ENCODE measurements at places on chromosomes 12 and 14.
A peak's percentile ranks its signal among the peaks of the same experiment; 100 is the strongest.

GRCh38 chr14:50740856-50741255 is 72.8 kb upstream of the SAV1 start:
- no peak for DNase-seq

- DNase-seq, result no peak
Measured at GRCh38 chr12:11600199-11600598, 49.3 kb upstream of the ETV6 start.

- no peak for DNase-seq
Measured at GRCh38 chr12:42564556-42564955, 25.0 kb downstream of the PRICKLE1 start.

- peak; percentile 72 for DNase-seq
Measured at GRCh38 chr14:68843471-68844209, 50.8 kb upstream of the ZFP36L1 start.

DNA sequence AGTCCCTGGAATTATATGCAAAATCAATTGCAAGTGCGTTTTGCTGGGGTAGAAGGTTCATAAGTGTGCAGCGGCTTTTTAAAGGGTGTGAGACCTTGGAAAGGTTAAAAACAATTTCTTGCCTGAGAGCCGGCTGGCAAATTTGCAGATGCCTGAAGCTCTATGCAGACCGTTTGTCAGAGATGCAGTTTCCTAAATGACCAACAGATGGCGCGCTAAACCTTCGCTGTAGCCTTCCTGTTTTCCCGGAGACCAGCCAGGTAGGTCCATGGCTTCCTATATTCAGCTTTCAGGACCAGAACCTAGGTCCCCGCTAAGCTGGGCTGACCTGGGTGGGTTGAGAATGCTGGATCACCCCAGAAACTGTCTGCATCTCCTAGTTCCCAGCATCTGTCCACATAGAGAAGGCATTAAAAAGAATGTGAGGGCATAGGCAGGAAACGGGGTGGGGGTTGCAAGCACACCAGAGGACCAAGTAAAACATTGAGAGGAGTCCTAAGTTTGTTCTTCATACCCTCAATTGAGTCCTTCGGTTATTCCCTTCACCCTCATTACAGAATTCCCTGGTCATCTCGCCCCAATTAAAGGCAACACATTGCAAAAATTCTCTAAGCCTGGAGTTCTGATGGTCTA is 5.7 kb upstream of the NOS1 start:
- DNase-seq, result peak; percentile 19

GRCh38 chr12:106663385-106663784 is 80.6 kb downstream of the RFX4 start:
- DNase-seq, result no peak

- DNase-seq, result peak; percentile 63
Measured at GRCh38 chr12:49358483-49359141, 8.7 kb upstream of the SPATS2 start.

GRCh38 chr12:112962561-112962960 is 15.8 kb upstream of the OAS2 start:
- DNase-seq, result no peak

GRCh38 chr12:24084800-24085199 is 135.3 kb upstream of the SOX5 start:
- DNase-seq, result no peak

DNA sequence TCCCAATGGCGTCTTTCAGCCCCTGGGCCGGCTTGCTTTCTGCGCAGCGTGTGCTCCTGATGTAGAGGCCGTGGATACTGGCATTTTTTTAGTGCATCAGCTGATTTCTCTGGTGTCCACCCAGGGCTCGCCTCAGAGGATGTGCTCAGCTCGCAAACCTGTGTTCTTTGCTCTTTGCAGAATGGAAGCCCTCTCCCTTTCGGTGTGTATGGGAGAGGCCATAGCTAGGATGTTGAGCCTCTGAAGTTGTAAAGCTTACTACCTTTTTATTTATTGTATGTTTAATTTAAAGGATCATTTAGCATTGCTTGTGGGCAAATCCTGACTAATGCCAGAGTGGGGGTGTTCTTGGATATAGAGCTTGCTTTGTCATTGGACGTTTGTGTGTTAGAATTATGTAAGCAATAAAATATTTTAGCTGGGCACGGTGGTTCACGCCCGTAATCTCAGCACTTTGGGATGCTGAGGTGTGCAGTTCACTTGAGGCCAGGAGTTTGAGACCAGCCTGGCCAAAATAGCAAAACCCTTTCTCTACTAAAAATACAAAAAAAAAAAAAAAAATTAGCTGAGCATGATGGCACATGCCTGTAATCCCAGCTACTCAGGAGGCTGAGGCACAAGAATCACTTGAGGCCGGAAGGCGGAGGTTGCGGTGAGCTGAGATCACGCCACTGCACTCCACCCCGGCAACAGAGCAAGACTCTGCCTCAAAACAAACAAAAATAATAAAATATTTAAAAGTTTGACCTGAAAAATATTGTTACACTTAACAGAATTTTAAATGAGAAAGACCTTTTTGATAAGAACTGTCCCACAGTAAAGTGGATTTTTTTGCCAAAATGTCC is 52.6 kb upstream of the MMP17 start:
- no peak for DNase-seq

- no peak for DNase-seq
Measured at GRCh38 chr12:15855646-15856045, 26.5 kb upstream of the STRAP start.

DNA sequence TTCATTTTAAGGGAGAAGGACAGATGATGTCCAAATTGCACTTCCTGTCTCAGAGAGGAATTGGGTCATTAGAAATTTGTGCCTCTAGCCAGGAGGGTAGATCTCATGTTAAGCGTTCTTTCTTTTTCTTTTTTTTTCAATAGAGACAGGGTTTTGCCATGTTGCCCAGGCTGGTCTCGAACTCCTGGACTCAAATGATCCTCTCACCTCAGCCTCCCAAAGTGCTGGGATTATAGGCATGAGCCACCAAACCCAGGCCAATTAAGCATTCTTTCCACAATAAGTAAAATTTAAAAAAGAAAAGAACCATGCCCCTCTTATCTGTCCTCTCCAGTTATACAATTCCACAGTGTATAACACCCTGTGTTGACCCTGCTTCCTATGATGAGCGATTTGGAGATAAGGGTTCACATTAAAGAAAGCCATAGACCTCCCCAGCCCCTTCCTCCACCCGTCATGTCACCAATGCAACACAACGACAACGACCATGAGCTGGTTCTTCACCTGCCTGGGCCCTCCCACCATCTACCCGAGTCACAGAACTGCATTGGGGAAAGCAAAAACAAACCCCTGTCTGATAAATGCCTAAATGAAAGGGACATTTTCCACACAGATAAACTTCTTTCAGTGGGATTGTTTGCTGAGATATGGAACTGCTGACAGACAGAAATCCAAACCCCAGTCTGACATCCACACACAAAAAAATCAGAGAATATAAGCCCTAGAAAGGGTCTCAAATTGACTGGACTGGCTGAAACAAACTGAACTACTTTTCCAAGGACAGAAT is 37.3 kb downstream of the SSH1 start:
- no peak for DNase-seq

- no peak for DNase-seq
Measured at GRCh38 chr12:89160716-89161123, 191.6 kb downstream of the DUSP6 start.

DNA sequence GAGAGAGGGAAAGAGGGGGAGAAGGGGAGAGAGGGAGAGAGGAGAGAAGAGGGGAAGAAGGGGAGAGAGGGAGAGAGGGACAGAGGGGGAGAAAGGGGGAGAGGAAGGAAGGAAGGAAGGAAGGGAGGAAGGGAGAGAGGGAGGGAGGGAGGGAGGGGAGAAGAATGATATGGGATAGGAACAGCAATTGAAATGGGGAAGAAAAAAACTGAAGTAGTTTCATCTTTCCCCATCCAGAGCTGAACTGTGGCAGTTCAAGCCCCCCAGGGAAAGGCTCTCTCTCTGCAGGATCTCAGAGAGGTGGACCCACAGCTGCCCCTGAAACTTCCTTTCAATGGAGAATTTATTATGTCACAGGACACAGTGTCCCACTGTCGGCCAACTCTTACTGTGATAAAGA is 136.9 kb downstream of the DPF3 start:
- DNase-seq, result no peak

DNA sequence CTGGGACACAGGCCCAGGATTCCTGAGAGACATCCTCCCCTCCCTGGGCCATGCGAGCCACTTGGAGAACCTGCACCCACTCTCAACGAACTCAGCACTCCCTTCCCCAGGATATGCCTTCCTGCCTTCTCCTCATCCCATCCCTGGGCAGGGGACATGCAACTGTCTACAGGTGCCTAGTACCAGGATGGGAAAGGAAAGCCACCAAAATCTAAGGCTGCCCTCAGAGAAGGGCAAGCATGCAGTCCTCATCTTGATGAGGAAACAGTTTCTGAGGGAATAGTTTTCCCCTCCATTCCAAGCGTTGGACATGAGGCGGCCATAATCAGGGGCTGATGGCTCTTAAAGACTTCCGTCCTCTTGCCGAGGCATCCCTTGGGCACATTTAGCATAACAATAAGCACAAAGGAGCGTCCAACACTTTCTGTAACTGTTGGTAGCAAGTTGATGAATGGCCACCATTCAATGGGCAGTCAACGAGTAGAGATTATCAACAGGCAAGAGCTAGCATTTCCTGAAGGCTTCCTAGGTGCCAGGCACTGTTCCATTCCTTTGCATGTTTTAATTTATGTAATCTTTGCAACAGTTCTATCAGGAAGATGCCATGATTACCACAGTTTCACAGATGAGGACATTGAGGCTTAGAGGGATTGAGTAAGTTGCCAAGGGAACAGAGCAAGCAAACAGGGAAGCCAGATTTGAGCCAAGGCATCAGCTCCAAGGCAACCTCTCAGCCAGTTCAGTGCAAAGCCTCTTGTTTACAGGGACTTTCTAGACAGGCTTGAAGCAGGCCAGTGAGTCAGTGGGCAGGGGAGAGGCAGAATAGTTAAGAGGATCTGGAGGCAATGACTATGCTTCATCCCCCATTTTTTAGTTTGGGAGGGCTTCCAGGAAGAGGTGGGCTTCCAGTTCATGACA is 105.1 kb downstream of the SINHCAF start:
- no peak for DNase-seq

DNA sequence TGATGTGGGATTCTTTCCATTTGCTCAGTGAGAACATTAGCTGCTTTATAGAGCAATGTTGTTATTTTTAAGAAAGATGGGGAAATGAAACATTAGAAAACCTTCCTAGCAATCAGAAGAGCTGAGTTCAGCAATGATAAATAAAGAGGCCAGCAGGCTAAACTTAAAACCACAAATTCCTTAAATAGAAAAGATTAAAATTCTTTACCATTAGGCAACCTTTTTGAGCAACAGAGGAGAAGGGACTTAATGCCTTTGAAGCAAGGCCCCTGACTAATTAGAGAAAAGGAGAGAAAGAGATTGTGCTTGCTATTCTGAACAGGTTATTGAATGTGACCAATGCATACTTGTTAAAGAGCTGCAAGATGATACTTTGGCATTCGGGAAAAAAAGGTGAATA is 160.8 kb upstream of the LMO3 start:
- DNase-seq, result no peak

DNA sequence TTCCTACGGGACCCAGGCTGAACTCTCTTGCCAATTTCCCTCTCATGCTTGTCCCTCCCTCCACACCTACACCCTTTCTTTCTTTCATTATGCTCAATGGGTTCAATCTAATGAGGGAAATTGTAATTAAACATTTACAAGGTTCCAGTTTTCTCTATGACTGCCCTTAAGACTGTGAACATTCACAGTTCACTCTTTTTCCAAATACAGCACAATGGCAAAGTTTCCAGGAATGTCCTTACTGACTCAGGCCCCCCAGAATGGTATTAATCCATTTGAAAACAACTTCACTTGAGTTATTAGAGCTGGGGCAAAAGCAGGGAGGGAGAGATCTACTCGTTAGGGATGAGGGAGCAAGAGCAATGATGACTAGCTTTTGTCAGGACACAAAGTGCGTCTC is 892.1 kb downstream of the NRXN3 start:
- DNase-seq, result no peak

DNA sequence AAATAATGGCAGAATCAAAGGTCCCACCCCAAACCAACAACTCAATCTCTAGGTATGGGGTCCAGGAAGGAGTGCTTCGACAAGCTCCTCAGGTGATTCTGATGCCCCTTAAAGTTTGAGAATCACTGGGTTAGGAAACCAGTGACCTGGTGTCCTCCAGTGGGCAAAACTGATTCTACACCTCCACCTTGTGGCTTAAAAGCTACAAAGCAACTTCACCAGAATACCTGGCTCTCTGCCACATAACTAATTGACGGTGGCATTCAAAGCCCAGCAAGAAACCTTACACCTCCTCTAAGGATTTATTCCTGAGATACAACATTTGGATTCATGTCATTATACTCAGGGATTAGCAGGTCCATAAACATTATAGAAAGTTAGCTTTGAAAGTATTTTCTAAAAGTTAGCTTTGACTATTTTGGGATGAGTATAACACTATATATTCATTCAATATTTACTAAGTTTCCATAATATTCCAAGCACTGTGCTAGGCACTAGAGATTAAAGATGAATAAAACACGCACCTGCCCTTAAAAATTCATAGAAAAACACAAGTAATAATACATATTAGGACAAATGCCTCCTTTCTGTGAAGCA is 45.4 kb downstream of the DCAF5 start:
- peak; percentile 46 for DNase-seq

- no peak for DNase-seq
Measured at GRCh38 chr14:58782011-58782410, 144.2 kb downstream of the DACT1 start.

- no peak for DNase-seq
Measured at GRCh38 chr14:88931321-88932110, 107.1 kb downstream of the TTC8 start.

GRCh38 chr14:96649327-96649601 is 147.1 kb downstream of the PAPOLA start:
- DNase-seq, result no peak

- DNase-seq, result no peak
Measured at GRCh38 chr12:25146686-25147085, 48.3 kb downstream of the DNAI7 start.

GRCh38 chr12:89084751-89085150 is 267.6 kb downstream of the DUSP6 start:
- DNase-seq, result no peak

DNA sequence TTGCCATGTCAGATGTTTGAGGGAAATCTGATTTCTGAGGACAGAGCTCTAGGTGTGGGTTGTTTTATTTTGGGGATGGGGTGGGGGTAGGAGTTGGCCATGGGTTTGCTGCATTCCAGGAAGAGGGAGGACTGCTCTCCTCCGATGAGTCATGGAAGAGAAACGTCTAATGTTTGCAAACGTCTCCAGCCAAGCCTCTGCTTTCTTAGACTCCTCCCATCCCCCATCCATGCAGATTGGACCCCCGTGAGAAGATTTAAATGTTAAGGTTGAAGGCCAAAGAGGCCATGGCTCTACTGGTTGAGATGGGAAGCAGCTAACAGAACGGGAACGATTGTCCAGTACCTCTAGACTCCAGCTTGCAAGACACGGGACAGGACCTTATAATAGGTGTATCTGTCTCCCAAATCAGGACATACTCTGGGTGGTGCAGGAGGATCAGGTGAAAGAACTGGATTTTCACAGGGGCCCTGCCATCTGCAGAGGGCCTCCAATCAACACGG is 11.4 kb upstream of the ATP2A2 start:
- no peak for DNase-seq

- no peak for DNase-seq
Measured at GRCh38 chr12:28631831-28632230, 441.6 kb downstream of the CCDC91 start.

All from CD4-positive, alpha-beta memory T cell (primary cell).